ENCODE measurements at places on chromosomes 3 and 15.

DNA sequence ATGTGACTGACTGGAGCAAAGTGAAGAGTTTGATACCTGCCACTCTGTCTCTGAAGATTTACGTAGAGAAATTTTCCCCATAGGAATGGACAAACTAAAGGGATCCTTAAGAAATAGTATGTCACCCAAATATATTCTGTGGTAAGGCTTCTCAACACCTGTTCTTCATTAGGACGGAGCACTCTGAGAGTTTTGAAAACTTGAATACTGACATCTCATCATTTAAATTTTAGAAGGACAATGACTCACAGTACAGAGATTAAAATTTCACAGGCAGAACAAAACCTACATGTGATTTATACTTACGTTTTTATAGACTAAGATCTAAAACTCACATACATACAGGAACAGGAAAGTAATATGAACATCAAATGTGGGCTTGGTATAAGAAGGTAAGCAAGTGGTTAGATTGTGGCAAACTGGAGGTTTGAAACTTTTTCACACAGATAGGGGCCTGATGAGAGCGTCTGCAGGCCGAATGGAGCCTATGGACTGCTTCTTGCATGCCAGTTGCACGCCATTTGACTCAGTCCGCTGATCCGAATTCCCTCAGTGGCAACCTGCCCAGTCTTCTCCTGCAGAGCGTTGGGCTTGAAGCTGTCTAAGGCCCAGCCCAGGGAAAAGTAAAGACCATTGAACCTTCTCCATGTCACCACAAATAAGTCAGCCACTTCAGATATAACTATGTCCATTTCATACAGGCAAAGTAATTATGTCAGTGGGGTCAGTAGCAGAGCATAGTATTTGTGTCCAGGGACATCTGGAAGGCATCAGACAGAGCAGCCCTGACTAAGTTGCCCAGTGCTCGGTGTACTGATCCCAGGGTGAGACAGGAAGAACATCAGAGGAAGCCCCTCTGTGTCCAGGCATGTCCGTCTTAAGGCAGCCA, 45.7 kb downstream of the ZBTB38 start:
- no peak for DNase-seq

DNA sequence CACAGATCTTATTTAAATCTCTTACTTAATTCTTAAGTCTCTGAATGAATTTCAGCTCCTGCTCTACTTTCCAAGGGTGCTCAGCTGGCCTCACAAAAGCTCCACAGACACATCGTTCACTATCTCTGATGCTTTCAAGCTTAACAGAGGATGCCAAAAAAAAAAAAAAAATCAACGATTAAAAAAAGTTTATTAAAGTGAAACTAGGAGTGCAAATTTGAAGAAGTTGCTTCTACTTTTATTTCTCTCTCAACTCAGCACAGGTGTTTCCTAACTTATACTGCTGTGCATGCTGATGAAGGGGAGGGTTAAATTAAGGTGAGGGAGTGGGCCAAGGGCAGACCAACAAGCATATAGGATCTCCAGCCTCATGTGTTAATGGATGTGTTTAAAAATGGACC, 157.2 kb downstream of the TIGIT start:
- no peak for DNase-seq

- DNase-seq, result no peak
Measured at GRCh38 chr3:152177757-152178156, 91.0 kb upstream of the MBNL1 start.

GRCh38 chr15:67405208-67406191, 115.4 kb upstream of the C15orf61 start:
- no peak for DNase-seq

DNA sequence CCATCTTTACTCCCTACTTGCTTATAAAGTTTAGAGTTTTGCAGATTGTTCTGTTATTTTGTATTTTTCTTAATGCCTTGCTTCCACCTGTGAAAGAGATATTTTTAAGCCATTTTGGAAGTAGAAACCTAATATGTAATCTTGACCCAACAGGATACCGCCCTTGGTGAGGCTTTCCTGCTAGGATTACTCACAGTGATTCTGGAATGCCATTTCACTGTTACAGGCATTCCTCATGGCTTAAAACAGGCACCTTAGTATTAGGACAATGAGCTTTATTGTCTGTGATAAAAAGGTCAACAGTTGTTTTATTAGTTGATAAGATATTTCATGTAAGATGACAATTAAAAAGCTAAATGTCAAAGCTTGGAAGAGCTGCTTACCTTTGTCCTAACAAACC, 58.2 kb downstream of the PHLDB2 start:
- no peak for DNase-seq

DNA sequence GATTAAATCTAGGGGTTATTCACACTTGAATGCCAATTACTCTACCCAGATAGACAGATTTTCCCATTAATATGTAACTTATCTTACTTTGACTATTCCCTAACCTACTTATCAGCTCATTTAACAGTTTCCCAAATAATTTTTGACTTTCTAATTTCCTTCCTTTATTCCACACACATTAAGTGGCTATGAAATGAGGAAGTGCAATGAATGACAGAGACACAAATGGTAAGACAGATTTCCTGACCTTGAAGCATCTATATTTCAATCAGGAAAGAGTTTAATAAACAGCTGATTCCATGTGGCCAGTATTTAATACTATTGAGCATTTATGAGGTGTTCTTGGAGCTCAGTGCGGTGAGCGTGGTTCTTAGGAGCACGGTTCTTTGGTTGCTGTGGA, 78.8 kb downstream of the SLC7A14 start:
- DNase-seq, result no peak

GRCh38 chr3:50525987-50526386, 22.6 kb upstream of the CACNA2D2 start:
- DNase-seq, result no peak

DNA sequence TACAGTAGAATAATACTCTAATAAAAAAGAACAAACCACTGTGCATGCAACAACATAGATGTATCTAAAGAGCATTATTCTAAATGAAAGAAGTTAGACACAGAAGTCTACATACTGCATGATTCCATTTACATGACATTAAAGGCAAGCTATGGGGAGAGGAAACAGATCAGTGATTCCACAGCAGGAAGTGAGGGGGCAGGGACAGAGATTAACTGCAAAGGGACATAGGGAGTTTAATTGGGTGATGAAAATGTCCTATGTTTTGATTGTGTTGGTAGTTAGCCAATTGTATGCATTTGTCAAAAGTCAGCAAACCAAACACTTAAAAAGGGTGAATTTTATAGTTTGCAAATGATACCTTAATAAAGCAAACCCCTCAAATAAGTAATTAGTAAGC, 13.8 kb downstream of the CRYGS start:
- no peak for DNase-seq

- no peak for DNase-seq
Measured at GRCh38 chr3:114903213-114903612, 243.9 kb downstream of the ZBTB20 start.

GRCh38 chr15:57165992-57166391, 210.3 kb upstream of the CGNL1 start:
- DNase-seq, result no peak

- no peak for DNase-seq
Measured at GRCh38 chr3:157948605-157949383, 157.4 kb downstream of the SHOX2 start.

GRCh38 chr3:13566453-13566748, 17.5 kb downstream of the FBLN2 start:
- no peak for DNase-seq

GRCh38 chr3:119831022-119831421, 49.1 kb downstream of the NR1I2 start:
- DNase-seq, result no peak

- no peak for DNase-seq
Measured at GRCh38 chr3:56207922-56208321, 260.3 kb downstream of the ERC2 start.

DNA sequence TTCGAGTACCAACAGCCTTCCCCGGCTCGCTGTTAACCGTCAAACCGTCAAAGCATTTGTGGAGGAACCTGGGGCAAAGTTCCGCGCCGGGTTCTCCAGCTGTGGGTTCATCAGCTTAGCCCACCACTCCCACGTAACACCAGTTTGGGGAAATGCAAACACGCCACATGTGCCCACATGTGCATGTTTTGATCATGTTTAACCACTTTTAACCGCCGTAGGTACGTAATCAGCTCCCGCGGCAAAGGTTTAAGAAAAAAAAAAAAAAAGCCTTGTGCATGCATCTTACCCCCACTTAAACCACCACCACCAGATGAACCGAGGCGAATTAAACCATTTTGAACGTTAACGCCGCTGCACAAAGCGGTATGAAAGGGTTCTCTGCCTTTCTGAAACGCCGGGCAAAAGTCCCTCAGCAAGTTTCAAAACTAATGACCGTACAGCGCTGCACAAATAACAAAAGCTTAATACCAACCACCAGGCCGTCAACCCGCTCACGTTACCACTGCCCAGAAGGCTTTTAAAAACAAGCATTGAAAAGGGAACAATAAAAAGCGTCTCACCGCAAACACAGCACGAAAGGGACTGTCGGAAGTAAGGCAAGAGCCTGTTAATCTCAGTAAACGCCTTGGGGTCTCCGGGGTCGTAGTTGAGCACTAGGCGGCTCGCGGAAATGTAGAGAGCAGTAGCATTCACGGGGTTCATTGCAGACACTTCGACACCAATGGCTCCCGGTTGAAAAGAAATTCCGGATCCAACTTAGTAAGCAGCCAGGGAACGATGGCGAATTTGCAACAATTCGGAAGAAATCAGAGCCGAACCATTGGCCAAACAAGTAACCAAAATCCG, 1.5 kb downstream of the MSL2 start:
- no peak for DNase-seq

GRCh38 chr15:88636050-88636449, 2.8 kb upstream of the ISG20 start:
- DNase-seq, result no peak

DNA sequence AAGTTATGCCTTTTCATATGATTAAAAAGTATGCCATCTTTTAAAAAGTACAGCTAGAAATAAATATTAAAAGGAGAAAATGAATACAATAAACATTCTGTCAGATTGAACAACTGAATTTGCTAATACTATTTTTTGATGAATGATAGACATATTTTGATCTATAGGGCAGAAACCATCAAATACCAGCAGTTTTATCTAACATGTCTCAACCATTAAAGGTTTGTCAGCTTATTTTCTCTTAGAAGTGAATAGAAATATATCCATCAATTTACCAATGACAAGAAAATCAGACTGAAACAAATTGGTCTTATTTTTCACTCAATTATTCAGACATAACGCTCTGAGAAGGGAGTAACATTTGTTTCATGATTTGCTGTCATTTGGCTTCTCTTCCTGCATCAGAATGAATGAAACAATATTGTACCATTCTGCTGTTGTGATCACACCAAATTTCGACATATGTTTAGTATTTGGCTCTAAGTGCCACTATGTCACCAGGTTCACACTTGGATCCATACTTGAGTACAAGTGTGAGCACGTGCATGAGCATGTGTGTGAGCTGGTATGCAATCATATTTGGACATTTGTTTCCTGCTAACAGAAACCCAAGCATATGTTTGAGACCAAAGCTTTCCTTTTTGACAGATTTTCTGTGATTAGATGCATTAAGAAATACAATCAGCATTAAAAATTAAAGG, 86.5 kb downstream of the THRB start:
- no peak for DNase-seq

DNA sequence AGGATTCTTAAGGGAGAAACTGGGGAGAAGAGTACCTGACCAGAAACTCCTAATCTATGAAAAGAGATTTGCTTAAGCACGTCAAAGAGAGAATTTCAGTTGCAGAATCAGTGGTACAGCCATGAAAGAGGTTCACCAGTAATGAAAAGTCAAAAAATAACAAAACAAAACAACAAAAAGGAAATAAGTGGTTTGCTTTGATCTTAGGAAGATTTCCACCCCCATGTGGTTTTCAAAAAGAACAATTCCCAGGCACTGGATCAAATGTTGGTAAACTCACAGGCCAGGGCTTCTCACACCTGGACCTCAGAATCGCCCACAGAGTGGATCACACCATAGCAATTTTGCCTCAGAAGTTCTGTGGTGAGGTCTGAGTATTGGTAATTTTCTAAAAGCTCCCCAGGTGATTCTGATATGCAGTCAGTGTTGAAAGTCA, 67.5 kb downstream of the TMEM39A start:
- DNase-seq, result no peak

DNA sequence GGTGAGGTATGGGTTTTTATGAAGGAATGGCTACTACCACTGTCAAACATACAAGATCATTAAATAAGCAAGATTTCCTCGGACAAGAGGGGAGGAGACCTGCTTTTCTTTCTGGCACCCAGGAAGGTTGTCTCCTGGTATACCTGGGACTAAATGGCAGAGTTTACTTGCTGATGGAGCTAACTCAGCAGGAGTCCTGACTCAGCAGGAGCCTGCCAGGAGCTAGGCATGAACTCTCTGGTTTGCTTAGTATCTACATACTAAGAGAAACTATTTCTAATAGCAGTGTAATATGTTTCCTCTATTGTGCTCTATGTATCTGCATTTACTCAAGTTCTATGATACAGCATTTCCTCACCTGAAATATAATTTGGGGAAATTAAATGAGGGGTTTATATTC, 404.2 kb downstream of the RSL24D1 start:
- DNase-seq, result no peak

DNA sequence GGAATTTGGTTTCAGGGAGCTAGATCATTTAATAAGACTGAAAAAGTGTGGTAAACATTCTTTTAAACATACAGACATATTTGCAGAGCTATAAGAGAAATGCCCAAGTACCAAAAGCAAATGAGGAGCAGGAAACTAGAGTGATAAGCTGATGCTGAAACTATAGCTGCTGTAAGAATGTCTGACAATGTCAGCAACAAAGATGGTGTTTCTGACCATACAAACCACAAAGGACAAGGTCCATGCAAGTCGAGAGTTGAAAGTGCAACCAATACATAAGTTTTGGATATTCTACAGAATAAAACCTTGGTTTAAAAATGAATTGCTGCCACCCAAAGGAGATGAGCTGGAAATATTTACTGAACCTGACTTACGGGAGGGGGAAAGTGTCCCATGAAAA, 610.2 kb downstream of the TBL1XR1 start:
- DNase-seq, result no peak

GRCh38 chr3:11706604-11707003, 62.9 kb upstream of the VGLL4 start:
- no peak for DNase-seq

DNA sequence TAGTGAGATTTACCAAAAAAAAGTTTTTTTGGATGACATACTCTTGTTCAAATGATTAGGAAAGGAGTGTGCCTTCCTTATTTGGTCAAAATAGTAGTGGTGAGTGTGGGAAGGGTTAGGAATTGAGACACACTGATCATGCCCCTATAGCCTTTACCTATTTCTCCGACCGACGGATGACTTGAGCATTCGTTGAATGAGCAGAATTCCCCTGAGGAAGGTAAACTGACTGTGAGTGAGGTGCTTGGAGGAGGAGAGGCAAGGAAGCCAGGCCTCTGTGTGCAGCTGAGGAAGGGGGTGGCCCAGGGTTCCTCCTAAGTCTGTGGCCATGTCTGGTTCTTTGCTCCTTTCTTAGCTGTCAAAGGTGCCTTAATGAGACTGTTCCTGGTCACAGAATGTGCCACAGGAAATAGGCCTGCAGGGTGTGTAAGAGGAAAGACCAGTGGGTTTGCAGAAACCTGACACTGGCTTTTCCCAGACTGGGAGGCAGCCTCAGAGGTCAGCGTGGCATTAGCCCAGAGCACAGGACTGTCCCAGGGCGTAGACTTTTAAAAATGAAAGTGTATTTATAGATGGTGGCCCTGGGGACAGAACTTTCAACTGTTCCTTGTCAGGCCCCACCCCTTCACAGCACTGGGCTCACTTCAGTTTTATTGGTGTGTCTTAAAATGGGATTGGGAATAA, 307.7 kb upstream of the C2CD4B start:
- no peak for DNase-seq

- no peak for DNase-seq
Measured at GRCh38 chr3:66858656-66859381, 139.3 kb upstream of the KBTBD8 start.
